ENCODE measurements at places on chromosomes 4 and X. TPM values are rescaled to one million over a fixed set of nuclear protein-coding genes. Genes with fewer than 3 reads are reported as not detected.

CXCL10 gene
- 3.2 TPM for total RNA-seq

HNRNPDL gene
- total RNA-seq = 88.4 TPM

TLR6 gene
- 2.7 TPM for total RNA-seq

VEGFC gene
- total RNA-seq = 2.5 TPM

DNA sequence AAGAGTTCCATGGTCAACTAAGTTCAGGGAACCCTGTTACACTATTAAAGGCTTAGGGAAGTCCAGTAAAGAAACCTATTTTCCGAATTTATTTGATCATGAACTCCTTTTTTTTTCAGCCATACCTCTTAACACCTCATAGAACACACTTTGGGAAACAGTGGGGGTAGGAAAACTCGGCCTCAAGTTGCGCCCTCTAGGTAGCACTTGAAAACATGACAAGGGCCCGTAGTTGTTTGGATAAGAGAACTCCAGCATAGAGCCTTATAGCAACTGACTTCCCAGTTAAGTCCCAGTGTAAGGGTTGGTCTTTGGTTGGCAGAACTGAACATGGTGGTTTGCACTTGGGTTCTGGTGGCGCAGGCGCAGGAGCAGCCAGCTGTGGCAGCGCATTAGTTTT lies 14.4 kb downstream of the OGT start:
- DNase-seq = no peak

- DNase-seq = no peak
Observed at GRCh38 chrX:9467751-9468150, 2.9 kb downstream of the TBL1X start.

DNA sequence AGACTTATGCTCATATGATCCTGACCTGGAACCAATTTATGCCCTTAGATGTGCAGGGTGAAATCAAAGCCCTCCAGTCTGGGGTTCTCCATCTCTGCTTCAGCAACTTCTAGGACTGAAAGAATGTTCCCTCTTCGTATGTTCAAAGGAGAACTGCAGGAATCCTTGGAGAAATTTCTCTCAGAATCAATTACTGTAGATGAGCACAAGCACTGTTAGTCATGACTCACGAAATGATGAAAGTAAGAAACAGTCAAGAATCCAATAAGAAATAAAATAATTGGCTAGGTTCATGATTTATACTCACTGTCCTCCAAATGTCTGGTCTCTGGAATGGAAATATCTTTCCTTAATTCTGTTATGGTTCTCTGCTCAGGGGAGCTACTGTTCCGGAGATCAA lies 348.2 kb downstream of the PDGFC start:
- no peak for DNase-seq

DNA sequence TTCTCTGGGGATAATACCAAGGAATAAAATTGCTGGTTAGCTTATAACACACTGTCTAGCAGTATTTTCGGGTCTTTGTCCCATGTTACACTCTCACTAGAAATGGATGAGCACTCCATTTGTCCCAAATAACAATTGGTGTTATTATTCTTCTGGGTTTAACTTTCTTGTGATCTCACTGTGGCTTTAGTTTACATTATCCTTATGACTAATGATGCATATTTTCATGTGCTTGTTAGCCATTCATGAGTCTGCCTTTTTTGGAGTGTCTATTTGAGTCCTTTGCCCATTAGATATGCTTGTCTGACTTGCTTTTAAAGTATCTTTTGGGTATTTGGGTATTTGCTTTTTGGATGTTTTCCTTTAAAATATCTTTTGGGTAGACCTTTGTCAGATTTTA lies 372.9 kb upstream of the TENM3 start:
- DNase-seq = no peak

DNA sequence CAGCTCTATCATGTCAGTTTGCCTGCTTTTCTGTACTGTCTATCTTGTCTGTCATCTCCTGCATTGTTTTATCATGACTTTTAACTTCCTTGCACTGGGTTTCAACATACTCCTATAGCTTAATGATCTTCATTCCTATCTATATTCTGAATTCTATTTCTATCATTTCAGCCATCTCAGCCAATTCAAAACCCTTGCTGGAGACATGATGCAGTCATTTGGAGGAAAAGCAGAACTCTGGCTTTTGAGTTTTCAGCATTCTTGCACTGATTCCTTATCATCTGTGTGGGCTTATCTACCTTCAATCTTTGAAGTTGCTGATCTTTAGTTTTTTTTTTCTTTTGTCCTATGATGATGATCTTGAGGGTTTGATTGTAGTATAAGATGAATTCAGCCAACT lies 493.8 kb upstream of the GALNT7 start:
- DNase-seq = no peak

- DNase-seq = no peak
Observed at GRCh38 chrX:101347859-101348451, 587 bp downstream of the TIMM8A start.

DNA sequence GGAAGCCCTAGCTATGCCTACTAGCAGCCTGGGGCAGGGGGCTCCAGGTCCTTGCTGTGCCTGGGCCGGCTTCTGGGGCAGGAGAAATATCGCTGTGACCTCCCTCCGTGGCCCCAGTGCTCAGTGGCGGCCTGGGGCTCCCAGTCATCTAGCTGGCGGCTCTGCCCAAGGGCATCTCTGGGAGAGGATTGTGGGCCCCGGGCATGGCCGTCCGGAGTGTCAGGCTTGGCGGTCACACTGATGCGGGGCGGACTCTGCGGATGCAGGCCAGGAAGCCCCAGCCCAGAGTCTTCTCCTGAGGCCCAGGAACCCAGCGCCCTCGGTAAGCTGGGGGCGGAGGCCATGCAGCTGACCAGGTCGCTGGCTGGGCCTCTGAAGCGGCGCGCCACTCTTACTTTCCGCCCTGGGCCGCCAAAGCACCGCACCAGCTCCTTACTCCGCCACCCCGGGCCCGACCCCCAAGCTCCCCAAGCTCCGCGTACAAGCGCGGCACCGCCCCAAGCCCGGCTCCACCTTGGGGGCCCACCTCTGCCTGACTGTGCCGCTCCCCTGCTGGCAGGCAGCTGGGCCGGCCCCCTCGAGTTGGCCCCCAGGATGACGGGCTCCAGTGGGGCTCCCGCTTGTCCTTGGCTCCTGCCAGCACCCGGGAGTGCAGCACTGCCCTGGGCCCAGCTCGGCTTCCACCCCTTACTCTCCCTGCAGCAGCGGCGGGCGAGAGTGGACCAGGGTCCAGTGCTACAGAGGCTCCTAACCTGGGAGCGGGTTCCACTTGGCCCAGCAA lies 720.0 kb downstream of the PCDH18 start:
- no peak for DNase-seq

DNA sequence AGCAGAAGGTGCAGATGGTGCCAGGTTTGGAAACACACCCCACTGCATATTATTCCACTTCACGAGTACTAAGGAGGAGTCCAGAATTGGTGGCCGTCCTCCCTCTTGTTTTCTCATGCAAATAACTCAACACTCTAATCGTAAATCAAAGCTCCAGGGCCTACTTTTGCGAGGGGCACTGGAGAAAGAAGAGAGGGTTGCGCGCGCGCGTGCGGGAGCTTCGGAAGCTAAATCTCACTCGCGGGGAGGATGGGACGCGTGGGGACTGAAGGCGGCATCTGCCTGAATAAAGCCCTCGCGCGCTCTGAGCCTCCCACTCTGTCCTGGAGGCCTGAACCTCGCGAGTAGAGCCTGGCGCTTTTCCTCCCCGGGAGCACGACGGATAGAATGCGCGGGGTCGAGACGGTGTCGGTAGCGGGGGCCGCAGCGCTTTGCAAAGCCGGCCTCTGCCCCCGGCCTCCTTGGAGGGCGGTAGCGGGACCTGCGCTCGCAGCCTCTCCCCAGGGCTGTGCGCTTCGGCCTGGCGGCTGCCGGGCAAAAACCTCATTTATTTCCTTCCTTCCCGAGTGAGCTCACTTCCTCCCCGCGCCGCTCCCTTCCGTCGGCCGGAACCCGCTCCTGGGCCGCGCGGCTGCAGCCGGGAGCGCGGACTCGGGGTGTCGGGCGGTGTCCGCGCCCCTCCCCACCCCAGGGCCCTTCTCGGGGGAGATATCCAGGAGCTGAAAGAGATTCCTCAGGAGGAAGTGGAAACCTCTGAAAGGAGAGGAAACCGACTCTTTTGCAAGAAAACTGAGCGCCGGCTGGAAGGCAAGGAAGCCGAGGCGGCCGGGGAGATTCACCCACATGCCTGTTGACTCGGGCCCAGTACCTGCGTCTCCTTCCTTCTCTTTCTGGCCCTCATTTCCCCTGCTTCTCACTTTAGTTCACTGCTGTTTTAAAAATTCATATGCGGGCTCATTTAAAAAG lies 20.7 kb downstream of the HAND2 start:
- DNase-seq = no peak

Data from left colon (tissue), 2 donors.